Sigmoid colon (tissue), 7 donors: ENCODE measurements at places on chromosomes 7 and 10.

DNA sequence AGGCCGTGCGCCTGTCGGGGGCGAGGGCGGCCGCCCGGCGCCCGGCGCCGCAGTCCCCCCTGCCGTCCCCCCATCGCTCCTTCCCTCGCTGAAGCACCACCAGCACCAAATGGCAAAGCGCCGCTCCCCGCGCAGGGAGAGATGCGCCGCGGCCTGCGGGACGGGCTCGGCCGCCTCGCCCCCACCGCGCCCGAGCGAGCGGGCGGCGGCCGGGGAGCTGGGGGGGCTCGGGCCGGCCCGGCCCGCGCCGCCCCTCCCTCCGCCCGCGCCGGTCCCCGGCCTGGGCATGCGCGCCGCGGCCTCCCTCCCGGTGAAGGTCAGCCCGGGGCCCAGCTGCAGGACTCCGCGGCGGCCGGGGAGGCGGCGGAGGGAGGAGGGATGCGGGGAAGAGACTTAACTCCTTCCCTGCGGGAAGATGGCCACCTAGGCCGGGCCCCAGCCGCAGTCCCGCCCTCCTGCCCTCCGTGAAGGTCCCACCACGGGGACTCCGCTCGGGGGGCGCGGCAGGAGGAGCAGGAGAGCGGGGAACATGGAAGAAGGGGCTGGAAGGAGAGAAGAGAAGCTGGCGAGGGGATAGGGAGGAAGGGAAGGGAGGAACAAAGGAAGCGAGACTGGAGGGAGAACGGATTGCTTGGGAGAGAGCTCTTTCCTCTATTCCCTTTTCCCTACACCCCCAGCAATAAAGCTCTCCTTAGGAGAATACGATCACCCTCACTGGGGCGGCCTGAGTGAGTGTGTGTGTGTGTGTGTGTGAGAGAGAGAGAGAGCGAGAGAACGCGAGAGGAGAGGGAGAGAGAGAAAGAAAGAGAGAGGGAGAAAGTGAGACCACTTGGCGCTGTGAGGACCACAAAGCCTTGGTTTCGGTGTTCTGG is 3.4 kb upstream of the SMARCD3 start:
- H3K36me3 ChIP-seq, result no peaks in the 10 kb centered on the region
- peak overlapping the region; percentile 94 for H3K27ac ChIP-seq
- DNase-seq, result peak; percentile 89
- peak overlapping the region; percentile 77 for H3K4me3 ChIP-seq
- H3K4me1 ChIP-seq, result peaks cover 54% of the 10 kb centered on the region

DNA sequence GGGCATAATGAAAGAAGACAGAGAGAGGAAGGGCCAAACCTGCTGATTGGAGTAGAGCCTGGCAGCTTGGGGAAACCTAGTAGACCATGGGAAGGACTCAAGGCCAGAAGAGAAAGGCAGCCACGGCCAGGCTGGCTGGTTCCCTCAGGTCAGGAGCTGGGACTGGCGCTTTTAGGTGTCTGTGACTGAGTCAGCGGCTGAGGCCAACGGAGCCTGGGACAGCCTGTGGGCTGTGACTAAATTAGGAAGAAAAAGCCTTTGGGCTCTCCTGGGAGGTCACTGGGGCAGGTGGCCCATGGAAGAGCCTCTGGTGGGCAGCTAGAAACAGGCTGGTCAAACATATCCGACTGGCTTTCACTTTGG is 108.9 kb upstream of the PDCD4 start:
- no peaks in the 10 kb centered on the region for H3K36me3 ChIP-seq
- no peak overlapping the region for H3K4me3 ChIP-seq
- no peak for DNase-seq
- no peak overlapping the region for H3K27ac ChIP-seq
- H3K27me3 ChIP-seq, result no peaks in the 10 kb centered on the region
- peaks cover 29% of the 10 kb centered on the region for H3K4me1 ChIP-seq

DNA sequence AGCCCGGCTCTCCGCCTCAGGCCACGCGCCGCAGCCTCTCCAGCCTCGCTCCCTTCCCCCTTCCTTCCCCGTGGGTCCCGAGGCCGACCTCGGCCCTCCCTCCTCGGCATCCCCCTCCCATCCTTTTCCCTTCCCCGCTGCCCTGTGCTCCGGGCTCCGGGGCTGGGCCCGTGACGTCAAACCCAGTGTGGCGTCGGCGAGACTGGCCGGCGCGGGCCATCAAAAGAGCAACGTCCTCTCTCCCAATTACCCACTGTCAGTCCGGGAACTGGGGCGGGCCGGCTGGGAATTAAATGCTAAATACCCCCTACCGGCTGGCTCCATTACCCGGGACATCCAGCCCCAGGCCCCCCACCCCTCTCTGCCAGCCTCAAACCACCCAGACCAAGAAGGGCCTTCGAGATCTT is 2.6 kb upstream of the GATA3 start:
- no peak for DNase-seq
- peaks cover 69% of the 10 kb centered on the region for H3K4me1 ChIP-seq
- no peak overlapping the region for H3K27ac ChIP-seq
- H3K27me3 ChIP-seq, result peaks cover 91% of the 10 kb centered on the region

- peak; percentile 70 for DNase-seq
- peaks cover 31% of the 10 kb centered on the region for H3K4me1 ChIP-seq
- peak overlapping the region; percentile 90 for H3K4me3 ChIP-seq
- H3K27me3 ChIP-seq, result no peaks in the 10 kb centered on the region
Measured at GRCh38 chr7:129949292-129950133, 3.2 kb downstream of the UBE2H start.

DNA sequence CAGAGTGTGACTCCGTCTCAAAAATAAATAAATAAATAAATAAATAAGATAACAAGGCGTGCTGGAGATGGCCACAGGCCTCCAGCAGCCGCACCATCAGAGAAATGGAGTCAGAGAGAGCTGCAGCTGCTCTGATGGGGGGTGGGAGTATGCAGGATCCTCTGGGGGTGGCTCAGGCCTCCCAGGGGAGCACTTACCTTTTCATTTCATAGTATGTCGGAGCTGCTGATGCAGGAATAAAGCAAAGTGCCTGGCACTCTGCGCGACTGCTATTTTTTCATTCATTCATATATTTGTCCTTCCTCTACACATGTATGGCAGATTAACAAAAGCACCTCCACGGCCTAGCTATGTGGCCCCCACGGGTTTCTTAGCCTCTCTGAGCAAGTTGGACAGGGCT is 175.9 kb downstream of the CUX1 start:
- H3K27me3 ChIP-seq, result no peaks in the 10 kb centered on the region
- no peak overlapping the region for H3K4me3 ChIP-seq
- H3K4me1 ChIP-seq, result no peaks in the 10 kb centered on the region
- H3K36me3 ChIP-seq, result no peaks in the 10 kb centered on the region

DNA sequence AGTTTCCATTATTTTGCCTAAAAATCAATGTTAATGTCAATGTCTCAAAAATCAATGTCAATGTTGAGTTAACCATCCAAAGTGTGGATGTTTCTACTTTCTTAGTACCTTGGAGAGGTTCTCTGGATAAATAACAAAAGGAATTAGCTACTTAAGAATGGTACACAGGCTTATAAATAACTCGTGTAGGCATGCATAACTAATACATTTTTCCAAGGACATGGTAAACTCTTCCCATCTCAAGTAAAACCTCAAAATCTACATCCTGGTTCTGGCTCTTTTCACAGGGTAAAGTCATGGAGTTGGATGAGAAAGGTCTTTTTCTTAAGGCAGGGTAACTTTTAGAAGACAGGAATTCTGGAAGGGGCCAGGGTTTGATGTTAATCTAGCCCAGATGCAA is 59.9 kb downstream of the CAV1 start:
- no peak overlapping the region for H3K4me3 ChIP-seq
- H3K36me3 ChIP-seq, result no peaks in the 10 kb centered on the region
- H3K27me3 ChIP-seq, result no peaks in the 10 kb centered on the region
- DNase-seq, result no peak

DNA sequence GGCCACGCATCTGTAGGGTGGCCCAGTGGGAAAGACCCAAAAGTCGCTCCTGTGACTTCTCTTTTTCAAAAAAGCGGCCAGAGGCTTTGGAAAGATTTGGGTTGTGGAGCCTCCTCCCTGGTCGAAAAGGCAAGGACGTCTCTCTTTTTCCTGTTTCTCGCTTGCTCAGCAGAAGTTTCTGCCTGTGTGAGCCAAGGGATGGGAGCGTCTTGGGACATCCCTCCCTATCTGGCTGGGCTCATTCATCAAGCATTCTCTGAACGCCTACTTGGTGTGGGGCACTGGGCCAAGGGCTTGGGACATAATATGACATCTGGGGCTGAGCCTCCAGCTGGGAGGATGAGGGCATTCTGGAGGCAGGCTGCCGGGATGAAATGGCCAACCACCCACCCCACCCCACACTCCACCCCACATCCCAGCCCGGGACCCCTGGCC is 120.9 kb downstream of the C10orf105 start:
- H3K27me3 ChIP-seq, result no peaks in the 10 kb centered on the region
- DNase-seq, result peak; percentile 93
- H3K27ac ChIP-seq, result peak overlapping the region; percentile 72
- H3K4me1 ChIP-seq, result peaks cover 8% of the 10 kb centered on the region
- H3K36me3 ChIP-seq, result no peaks in the 10 kb centered on the region
- no peak overlapping the region for H3K4me3 ChIP-seq

DNA sequence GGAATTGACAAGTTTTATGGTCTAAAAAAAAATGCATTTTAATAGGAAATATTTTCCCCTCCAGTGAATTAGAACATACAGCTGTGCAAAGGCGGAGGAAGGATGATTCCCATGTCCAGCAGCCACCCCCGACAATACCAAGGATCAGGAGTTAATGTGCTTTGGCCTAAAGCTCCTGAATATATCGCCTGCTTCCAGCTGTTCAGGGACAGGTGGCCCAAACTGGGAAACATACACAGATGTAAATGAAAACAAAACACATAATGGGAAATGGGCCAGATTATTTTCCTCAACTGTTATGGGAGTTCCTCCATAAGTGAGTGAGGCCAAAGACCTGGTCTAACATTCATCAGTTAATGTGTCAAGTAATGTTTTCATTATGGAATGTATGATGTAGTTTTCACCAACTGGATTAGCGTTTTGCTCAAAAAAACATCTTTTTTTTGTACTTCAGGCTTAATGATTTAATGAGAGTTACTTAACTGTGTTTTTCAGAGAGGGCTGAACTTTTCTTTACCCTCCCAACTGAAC is 55.1 kb upstream of the LAMB1 start:
- H3K27me3 ChIP-seq, result no peaks in the 10 kb centered on the region
- no peak overlapping the region for H3K27ac ChIP-seq
- H3K4me3 ChIP-seq, result no peak overlapping the region
- H3K36me3 ChIP-seq, result no peaks in the 10 kb centered on the region
- no peak for DNase-seq

GRCh38 chr7:44136731-44137130 is 4.4 kb downstream of the MYL7 start:
- H3K36me3 ChIP-seq, result no peaks in the 10 kb centered on the region
- no peak overlapping the region for H3K27ac ChIP-seq
- H3K4me3 ChIP-seq, result no peak overlapping the region
- H3K27me3 ChIP-seq, result no peaks in the 10 kb centered on the region

GRCh38 chr7:2886900-2887299 is 42.8 kb upstream of the GNA12 start:
- H3K36me3 ChIP-seq, result no peaks in the 10 kb centered on the region
- no peak overlapping the region for H3K4me3 ChIP-seq
- no peaks in the 10 kb centered on the region for H3K27me3 ChIP-seq
- H3K27ac ChIP-seq, result no peak overlapping the region

GRCh38 chr10:62025134-62025794 is 123.8 kb downstream of the ARID5B start:
- H3K4me3 ChIP-seq, result no peak overlapping the region
- H3K27ac ChIP-seq, result no peak overlapping the region
- no peaks in the 10 kb centered on the region for H3K27me3 ChIP-seq
- DNase-seq, result no peak
- H3K36me3 ChIP-seq, result no peaks in the 10 kb centered on the region

- H3K27ac ChIP-seq, result no peak overlapping the region
- no peaks in the 10 kb centered on the region for H3K4me1 ChIP-seq
- no peak overlapping the region for H3K4me3 ChIP-seq
Measured at GRCh38 chr7:94174956-94175355, 170.8 kb upstream of the BET1 start.

- no peak for DNase-seq
- no peaks in the 10 kb centered on the region for H3K27me3 ChIP-seq
- H3K27ac ChIP-seq, result peak overlapping the region; percentile 50
- H3K4me1 ChIP-seq, result peaks cover 42% of the 10 kb centered on the region
- no peaks in the 10 kb centered on the region for H3K36me3 ChIP-seq
Measured at GRCh38 chr10:110358278-110358677, 53.6 kb upstream of the SMNDC1 start.

DNA sequence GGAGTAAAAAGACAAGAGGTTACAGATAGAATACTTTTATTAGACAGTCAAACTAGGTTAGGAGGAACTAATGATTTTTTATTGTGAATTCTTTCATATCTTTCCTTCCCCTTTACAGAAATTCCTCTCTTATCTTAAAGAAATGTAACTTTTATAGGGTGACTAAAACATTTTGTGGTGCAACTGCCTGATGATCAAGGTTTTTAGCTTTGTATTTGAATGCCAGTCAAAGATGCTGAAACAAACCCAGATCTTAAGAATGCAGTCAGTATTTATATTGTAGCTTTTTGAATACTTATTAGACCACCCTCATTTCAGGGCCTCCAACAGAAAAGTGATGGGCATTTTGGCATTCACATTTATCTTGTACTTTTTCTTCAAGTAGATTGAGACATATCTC is 27.4 kb downstream of the TAX1BP1 start:
- H3K4me1 ChIP-seq, result no peaks in the 10 kb centered on the region
- H3K27me3 ChIP-seq, result no peaks in the 10 kb centered on the region
- no peak overlapping the region for H3K27ac ChIP-seq
- H3K4me3 ChIP-seq, result no peak overlapping the region
- no peaks in the 10 kb centered on the region for H3K36me3 ChIP-seq

DNA sequence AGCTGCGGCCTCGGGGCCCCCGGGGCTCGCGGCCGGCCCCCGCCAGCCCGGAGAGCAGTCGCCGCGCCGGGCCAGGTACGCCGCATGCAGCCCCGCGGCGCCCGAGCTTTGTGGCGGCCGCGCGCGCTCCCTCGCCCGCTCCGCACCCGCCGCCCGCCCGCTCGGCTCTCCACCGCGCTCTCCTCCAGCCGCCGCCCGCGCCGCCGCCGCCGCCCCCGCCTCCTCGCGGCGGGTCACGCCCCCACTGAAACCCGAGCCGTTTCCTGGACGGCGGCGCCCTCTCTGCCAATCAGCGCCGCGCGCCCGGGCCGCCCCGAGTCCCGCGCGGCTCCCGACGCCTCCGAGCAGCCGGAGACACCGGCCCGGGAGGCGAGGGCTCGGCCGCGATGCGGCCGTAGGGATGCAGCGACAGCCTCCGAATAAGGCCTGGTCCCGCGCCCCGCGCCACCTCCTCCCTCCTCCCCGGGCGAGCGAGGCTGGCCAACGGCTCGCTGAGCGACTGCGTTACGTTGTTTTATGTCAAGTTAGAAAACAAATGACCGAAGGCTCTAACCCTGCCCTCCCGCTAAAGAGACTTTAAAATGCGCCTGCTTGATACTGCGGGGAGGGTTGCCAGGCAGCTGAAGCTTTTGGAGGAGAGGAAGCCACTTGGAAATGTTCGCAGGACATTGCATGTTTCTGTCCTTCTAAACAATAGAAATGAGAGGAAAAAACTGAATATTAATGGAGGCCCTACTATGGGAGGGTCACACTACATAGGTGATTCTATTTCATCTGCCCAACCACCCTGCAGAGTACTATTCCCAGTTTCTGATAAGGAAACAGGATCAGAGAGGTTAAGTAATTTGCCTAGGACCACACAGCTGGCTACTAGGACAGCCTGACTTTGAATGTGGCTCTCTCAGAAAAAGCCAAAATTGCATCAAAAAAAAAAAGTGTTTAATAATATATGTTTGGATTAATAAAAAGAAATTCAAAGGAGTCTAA is at the start of gene FGFR2:
Gene FGFR2 (minus strand): TSS at position 182 of the 987 bp plus-strand sequence. CDS start 4,627 bp downstream, outside the sequence.
- no peaks in the 10 kb centered on the region for H3K4me1 ChIP-seq
- no peaks in the 10 kb centered on the region for H3K36me3 ChIP-seq
- H3K27me3 ChIP-seq, result no peaks in the 10 kb centered on the region
- DNase-seq, result peak; percentile 92

GRCh38 chr10:49008091-49008490 is 68.5 kb upstream of the LRRC18 start:
- DNase-seq, result no peak
- H3K27ac ChIP-seq, result no peak overlapping the region
- no peaks in the 10 kb centered on the region for H3K27me3 ChIP-seq
- no peaks in the 10 kb centered on the region for H3K36me3 ChIP-seq
- no peak overlapping the region for H3K4me3 ChIP-seq
- peaks cover 9% of the 10 kb centered on the region for H3K4me1 ChIP-seq
